ENCODE measurements at places on chromosomes 13 and 19.

- no peak for DNase-seq
Observed at GRCh38 chr19:17104679-17105078, 29.1 kb downstream of the MYO9B start.

DNA sequence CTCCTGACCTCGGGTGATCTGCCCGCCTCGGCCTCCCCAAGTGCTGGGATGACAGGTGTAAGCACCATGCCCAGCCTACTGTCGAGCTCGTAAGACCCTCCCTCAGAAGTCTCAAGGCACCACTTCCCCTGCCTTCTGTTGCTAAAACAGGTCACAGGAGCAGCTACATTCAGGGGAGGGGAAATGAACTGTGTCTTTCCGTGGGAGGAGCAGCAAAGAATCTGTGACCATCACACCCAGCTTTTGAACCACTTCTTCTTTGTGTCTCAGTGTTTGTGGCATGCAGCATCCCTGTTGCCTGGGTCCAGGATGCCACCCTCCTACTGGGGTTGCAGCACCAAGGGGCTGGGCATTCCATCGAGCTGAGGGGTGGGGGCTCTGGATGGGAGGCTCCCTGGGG, 7.7 kb upstream of the CSNK1G2 start:
- no peak for DNase-seq

DNA sequence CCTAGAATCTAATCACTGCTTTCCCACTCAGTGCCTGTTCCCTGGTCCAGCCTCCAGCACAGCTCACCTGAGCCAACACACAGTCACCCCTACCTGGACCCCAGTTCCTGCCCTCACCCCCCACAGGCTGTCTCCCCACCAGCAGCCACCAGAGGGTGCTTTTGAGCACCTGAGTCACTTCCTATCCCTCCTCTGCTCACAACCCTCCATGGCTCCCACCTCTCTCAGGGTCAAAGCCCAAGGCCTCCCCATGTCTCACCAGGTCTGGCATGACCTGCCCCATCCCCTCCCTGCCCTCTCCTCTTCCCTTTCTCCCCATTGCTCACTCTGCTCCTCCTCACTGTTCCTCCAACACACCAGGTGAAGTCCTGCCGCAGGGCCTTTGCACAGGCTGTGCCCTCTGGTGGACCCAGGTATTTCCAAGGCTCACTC, 7.1 kb upstream of the DPP9 start:
- peak; percentile 63 for DNase-seq

GRCh38 chr19:37692956-37693620, 26.5 kb downstream of the ZNF607 start:
- DNase-seq: no peak

GRCh38 chr19:6707011-6707657, 13.3 kb downstream of the C3 start:
- no peak for DNase-seq

DNA sequence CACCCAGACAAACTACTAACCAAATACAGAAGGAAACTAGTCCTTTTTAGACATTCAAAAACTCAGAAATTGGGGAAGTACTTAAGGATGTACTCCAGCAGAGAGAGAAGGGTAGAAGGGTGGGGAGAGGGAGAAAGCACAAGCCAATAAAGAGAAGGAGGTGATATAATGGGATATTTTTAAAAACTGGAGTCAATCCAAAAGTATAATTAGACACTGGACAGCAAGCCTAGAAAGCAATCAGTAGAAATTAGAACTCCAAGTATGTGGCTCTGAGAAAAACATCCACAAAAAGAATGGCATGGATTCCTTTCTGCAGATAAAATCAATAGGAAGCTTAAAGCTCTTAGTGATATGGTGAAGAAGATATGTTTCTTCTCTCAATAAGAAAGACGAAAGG, 55.8 kb downstream of the PEPD start:
- DNase-seq: no peak

DNA sequence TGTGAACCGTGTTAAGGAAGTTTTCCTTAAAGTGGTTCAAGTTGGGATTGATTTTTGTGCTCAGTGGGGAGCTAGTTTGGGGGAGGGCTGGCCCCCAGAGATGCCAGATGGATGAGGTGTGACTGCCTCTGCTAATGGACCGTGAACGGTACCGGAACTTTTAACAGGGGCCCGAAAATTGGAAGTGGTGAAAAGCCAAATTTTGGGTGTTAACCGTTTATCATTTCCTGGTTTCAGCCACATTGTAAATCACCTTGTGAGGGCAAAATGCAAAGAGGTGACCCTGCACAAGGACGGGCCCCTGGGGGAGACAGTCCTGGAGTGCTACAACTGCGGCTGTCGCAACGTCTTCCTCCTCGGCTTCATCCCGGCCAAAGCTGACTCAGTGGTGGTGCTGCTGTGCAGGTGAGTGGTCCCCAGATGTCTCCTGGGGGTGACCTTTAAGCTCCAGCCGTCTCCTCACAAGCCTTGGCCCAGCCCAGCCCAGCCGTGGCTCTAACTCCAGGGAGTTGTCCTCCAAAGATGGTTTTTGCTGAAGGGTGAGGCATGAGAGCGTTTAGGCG, 18.2 kb downstream of the UPF1 start:
- DNase-seq: no peak

GRCh38 chr19:40805258-40805868, 6.4 kb downstream of the EGLN2 start:
- DNase-seq: no peak

DNA sequence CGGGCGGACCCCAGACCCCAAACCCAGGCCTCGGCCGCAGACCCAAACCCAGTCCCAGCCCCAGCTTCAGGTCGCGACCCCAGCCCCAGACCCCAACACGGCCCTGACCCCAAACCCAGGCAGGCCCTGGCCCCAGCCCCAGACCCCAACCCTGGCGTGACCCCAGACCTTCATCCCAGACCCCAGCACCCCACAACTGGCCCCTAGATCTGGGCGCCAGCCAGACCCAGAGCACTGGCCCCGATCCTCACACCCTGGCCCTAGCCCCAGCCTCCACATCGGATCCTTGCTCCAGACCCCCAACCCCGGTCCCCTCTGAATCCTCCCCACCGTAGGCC, 7.5 kb downstream of the MBD3 start:
- no peak for DNase-seq

DNA sequence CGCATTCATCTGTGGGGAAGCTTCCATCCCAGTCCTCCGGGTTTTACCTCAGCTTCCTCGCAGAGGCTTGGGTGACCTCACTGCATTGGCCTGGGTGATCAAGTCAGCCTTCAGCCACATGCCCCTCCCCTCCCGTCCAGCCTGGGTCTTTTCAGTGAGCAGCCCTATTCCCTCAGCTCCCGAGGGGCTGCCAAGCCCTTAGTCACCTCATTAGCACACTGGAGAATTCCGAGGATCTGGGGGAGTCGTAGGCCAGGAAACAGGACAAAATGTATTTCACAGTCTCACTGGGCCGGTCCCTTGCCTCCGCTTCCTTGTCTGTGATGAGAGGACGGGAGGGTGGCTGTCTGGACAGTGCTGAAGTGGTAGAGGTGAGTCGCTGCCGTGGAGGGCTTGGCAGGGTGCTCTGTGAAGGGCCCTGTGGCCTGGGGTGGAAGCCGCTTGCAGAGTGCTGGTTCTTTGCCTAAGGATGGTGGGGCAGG, 19.9 kb downstream of the KDM4B start:
- no peak for DNase-seq

DNA sequence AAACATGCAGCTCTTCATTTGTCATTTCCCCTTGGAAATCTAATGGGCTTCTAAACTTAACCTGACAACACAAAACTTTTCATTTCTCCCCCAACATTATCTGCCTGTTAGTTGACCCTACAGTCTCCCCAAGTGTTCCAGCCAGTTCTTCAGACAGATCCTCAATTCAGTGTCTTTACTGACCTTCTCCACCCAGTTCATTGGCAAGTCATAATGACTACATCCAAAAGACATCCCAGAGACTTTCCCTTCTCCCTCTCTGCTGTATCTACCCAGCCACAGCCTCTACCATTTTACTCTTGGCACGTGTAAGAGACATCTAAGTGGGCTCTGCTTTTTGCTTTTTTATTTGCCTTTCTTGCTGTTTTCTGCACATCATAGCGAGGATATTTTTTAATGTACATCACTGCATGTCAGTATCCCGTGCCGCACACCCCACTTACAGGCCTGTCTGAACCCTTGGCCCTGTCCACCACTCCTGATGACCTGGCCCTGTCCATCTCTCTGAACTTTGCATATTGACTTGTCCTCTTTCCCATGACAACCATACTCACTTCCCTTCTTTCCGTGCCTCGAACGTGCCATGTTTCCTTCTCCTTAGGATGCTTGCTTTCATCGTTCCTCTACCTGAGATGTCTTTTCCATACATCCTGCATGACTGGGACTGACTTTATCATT, 391.9 kb downstream of the IRS2 start:
- no peak for DNase-seq
